ENCODE measurements at places on chromosomes 13 and 19.

GRCh38 chr19:38019396-38019724 is 112.4 kb downstream of the SIPA1L3 start:
- DNase-seq: no peak

DNA sequence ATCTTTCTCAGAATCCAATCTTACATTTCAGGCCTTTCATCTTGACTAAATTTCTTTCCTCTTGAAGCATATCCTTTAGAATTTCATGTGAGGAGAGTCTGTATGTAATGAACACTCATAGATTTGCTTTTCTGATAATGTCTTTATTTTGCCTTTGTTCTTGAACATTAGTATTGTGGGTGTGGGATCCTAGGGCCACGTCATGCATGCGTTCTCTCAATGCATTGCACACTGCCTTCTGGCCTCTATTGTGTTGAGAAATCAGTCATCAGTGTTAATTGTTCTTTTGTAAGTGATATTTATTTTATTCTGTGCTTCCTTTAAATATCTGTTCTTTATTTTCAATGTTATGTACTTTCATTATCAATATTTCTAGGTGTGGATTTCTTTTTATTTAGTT is 364.9 kb downstream of the OXGR1 start:
- no peak for DNase-seq

DNA sequence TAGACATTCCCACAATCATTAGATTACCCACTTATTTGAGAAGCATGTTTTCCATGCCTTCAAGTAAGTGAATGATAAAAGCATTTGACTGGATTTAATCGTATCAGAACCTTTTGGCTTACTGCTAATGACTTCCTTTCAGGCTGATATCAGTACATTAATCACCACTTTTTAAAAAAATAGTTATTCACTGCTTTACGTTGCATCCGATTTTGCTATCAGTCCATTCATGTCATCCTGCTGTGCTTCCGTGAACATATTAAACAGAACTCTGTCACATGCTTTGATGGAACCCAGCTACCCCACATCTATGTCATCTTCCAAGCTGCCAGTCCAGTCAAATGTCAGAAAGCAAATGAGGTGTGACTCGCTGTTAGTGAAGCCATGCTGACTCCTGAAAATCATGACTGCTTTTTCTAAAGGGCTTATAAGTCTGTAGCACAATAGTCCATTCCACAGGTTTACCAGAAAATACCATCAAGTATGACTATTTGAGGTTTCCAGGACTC is 440.9 kb downstream of the IRS2 start:
- no peak for DNase-seq

GRCh38 chr13:50646070-50646469 is 197.4 kb downstream of the DLEU7 start:
- no peak for DNase-seq

Data from SK-MEL-5 (cell line).